ENCODE measurements at places on chromosomes 11 and 22.

DNA sequence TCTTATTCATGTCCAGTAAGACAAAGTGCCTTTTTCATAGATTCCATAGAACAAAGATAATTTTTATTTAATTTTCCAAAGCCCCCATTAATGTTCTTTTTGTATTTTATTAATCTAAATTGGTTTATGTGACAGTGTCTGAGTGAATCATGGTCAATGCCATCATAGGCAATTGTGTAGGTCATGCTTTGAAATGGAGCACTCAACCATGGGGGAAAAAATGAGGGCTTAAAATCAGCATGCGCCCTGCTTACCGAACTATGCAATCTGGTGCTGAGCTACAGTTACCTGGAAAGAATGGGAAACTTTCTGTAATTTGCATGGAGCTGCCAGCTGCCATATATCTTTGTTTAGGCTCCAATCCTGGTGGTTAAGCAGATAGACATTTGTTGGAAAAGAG lies 28.4 kb upstream of the RAB38 start:
- DNase-seq, result no peak

DNA sequence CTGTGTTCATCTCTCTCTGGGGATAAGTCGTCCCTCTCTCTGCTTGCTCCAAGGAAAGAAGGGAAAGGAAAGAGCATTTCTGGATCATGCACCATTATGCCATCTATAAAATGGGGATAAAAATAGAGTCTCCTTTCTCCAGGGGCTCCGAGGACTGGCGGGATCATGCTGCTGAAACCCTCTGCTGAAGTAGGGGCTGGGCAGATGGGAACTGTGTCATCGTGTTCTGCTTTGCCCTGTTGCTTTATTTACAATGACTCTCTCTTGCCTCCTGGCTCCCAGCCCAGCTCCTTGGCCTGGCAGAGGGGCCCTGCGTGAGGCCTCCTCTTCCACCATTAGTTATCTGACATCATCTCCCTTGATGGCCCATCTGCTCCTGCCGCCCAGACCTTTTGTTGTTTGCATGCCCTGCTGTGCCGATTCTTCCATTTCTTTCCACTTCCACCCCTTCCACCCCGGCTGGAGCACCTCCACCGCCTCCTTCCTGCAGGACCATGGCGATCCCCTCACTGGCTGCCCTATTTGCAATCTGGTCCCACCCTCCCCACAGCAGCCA lies 200.9 kb downstream of the MYO18B start:
- no peak for DNase-seq

GRCh38 chr22:41076857-41077256 lies 15.5 kb upstream of the EP300 start:
- no peak for DNase-seq

DNA sequence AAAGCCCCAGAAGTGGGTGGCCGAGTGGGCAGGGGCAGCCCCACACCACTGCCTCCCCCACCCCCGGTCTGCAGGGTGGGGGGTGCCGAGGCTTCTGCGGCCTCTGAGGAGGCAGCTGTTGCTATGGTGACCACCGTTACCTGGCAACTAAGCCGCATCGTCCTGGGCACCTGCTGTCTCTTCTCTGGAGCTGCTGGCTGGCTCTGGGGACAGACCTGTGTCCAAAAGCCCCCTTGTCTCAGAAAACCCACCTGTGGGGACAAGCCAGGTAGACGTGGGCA lies 79.9 kb upstream of the PRR5 start:
- DNase-seq, result no peak

DNA sequence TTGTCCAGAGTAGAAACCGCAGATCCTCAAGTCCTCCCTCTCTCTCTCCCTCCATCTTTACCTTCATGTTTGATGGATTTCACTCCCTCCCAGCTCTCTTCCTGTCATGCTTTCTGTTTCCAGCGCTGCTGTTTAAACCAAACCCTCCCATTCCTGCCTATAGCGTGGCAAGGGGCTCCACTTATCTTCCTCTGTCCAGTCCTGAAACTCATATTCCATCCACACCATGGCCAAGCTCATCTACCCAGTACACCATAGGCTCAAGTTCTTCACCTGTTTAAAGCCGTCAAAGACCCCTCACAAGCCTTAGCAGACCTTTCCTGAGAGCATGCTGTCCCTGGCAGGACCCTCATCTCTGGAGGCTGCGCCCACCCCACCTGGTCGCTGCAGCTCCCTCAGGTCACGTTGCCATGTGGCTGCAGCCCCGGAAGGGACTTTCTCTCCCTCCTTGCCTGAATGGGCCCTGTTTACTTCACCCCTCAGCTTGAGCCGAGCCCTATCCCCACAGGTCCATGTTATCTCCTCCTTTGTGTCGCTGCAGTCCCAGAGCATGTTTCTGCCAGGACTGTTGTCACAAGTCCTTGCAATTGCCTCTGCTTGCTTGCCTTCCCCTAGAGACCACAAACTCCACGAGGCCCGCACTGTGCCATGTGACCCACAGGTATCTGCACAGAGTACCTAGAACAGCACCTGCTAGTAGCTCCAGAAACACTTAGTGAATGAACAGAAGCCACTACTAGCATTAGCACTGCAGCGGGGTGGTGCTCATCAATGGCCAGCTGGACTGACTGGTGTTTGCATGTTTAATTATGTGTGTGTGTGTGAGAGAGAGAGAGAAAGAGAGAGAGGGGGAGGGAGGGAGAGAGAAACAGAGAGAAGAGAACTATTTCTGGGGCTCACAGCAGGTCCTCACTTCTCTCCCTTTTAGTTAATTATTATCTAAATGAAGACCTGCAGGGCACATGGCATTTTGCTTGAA lies 149.4 kb upstream of the SNX19 start:
- DNase-seq, result no peak

- DNase-seq, result no peak
These were observed 32.6 kb upstream of the RCE1 start for GRCh38 chr11:66810576-66811185.
